ENCODE measurements at places on chromosomes 4 and X. TPM values are rescaled to one million over a fixed set of nuclear protein-coding genes. Genes with fewer than 3 reads are reported as not detected.
A peak's percentile ranks its signal among the peaks of the same experiment; 100 is the strongest.

The ADGRA3 gene
- 45.0 TPM for total RNA-seq

The ERAS gene
- not detected for total RNA-seq

The BST1 gene
- total RNA-seq, result 4.5 TPM

DNA sequence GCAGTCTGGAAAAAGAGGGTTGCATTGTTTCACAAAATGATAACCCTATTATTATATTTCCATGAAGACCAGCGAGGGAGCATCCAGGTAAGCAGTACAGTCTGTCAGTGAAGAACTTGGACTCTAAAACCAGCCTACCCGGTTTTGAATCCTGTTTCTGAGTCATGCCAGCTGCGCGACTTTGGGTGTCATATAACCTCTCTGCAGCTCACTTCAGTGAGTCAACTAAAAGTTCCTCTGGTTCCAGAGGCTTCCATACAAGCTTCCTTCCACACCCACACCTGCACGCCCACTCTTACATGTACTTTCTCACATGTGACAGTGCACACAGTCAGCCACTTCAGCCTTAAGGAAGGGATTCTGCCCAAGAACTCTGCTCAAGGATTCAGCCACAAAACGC is 49.8 kb upstream of the PRPS2 start:
- ATAC-seq, result no peak

GRCh38 chr4:168524897-168525296 is 28.0 kb downstream of the PALLD start:
- ATAC-seq, result no peak

DNA sequence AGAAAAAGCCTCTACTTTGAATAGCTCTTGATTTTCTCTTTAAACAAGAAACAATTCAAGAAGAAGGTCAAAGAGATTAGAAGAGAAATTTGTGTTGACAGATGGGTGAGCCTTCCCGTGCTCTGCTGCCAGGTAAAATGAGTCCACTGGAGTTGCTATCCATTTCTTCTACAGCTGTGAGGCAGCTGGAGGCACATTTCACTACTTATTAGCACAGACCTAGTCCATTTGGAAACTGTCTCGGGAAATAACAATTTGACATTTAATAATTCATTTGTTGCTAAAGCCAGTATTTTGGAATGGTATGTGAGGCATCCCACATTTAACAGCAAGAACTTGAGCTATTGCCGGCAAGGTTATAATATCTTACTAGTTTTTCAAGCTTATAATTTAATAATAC is 396.8 kb upstream of the GRIA3 start:
- ATAC-seq, result no peak

DNA sequence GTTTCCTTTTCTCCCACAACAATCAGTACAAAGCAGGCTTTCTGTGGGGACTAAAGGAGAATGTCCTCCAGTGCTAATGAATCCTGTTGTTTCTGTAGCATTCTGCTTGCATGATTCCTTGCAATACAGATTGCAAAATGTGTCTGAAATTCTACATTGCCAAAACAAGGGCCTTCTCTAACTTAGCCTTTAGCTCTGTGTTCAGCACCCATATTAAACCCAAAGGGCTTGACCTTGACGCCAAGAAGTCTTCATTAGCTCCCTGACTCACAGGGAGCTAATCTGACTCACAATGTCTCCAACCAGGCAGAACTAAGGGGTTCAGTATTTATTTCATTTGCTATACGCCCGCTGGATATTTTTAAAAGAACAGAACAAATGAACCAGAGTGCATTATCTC is 241.4 kb upstream of the CLNK start:
- ATAC-seq, result peak; percentile 99

DNA sequence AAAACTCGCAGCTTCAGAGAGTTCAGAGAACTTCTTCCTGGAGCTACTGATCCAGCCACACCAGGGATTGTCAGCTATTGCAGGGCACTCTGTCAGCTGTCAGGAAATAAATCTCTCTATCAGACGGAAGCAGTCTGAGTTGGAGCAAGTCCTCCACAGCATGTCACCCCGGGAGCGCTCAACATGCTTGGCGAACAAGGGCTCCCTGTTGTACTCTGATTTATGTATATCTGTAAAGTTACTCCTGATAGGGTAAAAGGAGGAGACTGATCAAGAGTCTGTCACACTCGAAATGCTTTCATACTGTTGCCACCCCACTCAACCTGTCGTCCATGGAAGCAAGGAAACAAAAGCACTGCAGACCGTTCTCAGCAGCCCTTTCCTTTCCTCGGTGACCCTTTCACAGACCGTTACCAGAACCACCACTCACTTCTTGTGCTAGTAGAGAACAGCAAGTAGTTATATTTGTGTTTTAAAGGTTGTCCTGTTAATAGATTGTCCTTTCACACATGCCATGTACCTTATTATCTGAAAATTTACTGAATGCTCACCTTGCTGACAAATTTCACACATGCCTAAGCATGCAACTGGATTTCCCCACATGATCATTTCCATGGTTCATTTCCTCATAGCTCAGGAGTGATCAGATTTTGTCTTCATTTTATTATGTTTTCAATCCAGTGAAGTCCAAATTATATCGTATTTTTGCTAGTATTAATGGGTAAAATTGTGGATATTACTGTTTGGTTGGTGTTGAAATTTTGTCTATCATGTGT is 2108.9 kb upstream of the TENM3 start:
- ATAC-seq, result peak; percentile 96

- no peak for ATAC-seq
Measured at GRCh38 chrX:9626379-9626778, 139.3 kb downstream of the GPR143 start.

Measured in motor neuron (in vitro differentiated cells).